ENCODE measurements at places on chromosomes 1 and 21.
A peak's percentile ranks its signal among the peaks of the same experiment; 100 is the strongest.

DNA sequence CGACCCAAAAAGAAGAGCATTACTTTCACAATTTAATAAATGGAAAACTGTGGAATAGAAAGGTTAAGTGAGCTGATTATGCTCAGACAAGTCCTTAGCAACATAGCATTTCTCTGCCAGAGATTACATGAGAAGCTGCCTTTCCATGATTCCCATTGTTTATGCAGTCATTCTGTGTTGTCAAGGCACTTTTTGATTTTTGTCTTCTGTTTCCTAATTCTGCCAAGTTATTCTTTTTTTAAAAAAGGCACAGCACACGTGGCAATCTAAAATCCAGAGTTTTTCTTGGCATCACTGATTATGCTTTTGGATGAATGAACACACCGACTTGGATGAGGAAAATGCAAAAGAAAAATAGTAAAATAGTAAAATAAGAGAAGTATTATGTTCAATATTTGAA lies 185.0 kb downstream of the RGS7 start:
- no peak for DNase-seq

- no peak for DNase-seq
These were observed 351.6 kb upstream of the NCAM2 start for GRCh38 chr21:20646431-20647165.

- DNase-seq, result no peak
These were observed 60.6 kb upstream of the ETV3 start for GRCh38 chr1:157198619-157199420.

DNA sequence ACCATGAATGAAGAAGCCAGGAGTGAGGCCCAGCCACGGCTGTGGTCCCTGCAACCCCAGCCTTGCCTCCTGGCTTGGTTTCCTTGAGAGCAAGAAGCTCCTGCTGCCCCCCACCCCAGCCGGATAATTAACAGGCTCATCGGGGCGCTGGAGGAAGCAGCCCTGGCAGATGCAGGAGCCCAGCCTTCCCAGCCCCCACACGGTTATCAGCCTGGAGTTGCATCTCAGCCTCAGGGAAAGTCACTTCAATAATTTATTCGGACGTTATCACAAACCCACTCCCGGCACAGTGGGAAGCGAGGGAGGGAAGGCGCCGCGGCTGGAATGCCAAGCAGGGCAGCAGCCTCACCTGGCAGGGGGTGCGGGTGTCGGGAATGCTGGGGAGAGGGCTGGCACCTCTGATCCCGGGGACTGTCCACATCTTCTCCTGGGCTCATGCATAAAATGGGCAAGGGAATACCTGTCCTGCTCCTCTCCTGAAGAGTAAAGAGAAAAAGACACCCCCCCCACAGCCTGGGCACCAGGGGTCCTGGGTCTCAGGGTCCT lies 43.3 kb upstream of the LRP8 start:
- DNase-seq, result no peak

GRCh38 chr1:2428490-2428889 lies 16.1 kb upstream of the PEX10 start:
- no peak for DNase-seq

DNA sequence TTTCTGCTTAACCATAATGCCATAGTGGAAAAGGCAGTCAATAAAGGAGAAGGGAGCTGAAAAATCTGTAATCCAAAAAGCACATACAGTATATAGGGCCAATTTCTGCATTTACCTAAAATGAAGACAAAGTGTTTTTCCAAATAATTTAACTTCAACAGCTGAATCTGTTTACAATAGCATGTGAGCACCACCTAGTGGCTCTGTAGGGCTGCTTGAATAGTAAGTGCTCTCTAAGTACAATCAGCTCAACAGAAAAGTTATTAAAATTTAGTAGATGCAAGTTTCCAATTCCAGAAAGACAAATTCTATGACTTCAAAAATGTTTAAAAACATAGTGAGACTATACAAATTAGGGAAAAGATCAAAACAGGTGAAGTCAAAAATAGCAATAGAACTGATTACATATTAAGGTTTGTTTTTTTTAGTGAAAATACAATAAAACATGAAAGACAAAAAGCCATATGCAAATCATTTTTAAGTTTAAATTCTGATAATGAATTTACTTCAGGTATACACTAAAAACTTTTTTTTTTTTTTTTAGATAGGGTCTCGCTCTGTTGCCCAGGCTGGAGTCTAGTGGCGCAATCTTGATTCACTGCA lies 220.0 kb downstream of the SETD4 start:
- peak; percentile 84 for DNase-seq

DNA sequence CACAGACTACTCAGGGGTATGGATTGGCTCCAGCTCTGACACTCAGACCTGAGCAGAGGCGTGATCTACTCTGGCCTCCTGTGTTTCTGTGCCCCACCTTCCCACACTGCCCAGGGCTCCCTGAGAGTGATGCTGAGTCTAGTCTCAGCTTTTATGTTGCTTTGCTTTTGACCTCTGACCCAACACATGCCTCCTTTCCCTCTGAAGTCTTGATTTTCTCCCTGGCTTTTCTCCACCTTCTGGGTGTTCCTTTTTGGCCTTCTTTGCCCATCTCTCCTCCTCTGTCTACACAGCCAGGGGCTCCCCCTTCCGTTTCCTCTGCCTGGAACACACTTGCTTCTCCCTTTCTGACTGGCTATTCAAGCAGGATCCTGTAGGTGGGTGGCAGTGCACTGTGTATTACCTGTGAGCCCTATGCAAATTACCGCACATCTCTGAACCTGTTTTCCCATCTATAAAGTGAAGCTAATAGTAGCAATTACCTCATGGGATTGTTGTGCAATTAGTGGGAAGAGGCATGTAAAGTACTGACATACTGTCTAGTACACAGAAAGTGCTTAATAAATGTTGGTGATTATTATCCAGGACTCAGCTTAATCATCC lies 13.7 kb upstream of the MEX3A start:
- DNase-seq, result no peak

DNA sequence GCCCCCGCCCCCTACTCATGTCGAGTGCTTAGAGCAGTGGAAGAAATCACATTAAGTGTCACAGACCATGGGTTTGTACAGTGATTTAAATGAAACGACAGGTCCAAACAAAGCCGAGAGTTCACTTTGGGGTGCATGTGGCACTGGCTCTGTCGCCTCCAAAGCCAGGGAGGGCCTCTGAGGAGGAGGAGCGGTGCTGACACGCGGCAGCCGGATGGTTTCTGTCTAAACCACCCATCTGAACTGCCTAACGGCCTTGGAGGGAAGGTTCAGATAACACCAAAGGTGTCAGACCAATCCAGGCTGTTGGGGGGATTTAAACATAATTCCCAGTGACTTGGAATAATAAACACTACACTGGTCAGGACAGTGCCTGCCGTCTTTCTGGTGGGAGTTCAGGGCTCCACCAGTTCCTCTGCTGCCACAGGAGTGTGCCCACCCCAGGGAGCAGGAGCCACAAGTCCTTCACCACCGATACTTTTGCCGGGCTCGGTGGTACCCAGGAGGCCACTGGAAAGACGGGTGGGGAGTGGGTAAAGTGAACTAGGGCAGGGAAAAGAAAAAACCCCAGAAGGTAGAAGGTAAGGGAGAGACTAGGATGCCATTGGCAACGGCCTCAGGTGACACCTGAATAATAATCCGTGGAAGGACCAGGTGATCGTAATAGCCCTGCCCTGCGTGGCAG lies 78.2 kb downstream of the SLC66A1 start:
- no peak for DNase-seq

- DNase-seq, result no peak
These were observed 186.3 kb upstream of the BRINP3 start for GRCh38 chr1:190663962-190664361.

DNA sequence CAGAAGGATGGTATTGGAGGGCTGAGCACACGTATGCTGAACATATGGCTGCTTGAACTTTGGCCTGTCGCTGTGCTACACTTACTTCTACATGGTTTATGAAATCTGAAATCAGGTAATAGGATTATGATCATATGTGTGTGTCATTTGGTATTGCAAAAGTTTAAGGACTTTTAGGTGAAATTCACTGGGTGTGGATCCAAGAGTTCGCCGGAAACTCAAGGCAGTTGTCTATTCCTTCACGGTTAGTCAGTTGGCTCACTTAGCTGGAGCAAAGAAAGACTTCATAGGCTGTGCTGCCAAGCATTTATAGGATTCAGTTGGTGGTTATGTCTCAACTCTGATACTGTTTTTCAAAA lies 927 bp downstream of the UAP1 start:
- DNase-seq, result no peak

GRCh38 chr1:17008208-17008855 lies 3.4 kb downstream of the ATP13A2 start:
- no peak for DNase-seq

DNA sequence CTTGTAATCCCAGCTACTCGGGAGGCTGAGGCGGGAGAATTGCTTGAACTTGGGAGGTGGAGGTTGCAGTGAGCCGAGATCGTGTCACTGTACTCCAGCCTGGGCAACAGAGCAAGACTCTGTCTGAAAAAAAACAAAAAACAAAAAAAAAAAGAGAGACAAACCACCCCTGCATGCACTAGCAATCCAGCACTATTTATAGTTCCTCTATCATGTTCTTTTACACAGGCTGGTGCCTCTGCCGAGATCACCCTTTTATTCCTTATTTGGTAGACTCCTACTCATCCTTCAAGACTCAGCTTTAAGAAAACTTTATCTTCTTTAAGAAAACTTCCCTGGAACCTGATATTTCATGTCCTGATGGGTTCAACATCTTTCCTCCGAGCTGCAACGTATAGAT lies 10.8 kb downstream of the FMO5 start:
- no peak for DNase-seq

- peak; percentile 61 for DNase-seq
These were observed at the start of gene CROCC for GRCh38 chr1:16921391-16922185. Gene CROCC, plus strand, starts transcription at chr1:16921931. Its CDS starts 88 bp downstream, at chr1:16922019.

DNA sequence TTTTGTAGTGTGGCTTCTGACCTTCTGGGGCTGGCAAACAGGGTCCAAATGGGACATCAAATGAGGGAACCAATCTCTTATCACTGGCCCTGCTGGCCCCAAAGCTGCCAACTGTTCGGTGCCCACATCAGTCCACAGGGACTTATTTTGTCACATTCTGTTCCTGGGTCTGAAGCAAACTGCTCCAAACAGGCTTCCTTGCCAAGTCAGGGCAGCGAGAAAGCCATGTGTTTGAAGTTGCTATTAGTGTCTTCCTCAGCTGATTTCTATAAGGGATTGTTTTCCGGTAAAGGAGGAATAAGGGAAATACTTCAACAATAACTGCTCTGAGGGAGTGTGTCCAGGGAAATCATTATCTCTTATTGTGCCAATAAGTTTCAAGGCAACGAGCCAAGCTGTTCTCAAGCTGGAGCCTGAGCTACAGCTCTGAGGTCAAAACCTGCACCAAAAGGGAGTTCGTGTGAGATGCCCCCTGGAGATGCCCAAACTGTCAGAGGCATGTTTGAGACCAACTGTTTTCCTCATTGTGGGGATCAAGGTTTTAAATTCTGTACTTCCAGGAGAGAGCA lies 381.4 kb upstream of the PROX1 start:
- no peak for DNase-seq

- no peak for DNase-seq
These were observed 562.6 kb upstream of the ADGRL2 start for GRCh38 chr1:81238129-81238528.

- no peak for DNase-seq
These were observed 2.7 kb downstream of the AK4 start for GRCh38 chr1:65150583-65151263.

DNA sequence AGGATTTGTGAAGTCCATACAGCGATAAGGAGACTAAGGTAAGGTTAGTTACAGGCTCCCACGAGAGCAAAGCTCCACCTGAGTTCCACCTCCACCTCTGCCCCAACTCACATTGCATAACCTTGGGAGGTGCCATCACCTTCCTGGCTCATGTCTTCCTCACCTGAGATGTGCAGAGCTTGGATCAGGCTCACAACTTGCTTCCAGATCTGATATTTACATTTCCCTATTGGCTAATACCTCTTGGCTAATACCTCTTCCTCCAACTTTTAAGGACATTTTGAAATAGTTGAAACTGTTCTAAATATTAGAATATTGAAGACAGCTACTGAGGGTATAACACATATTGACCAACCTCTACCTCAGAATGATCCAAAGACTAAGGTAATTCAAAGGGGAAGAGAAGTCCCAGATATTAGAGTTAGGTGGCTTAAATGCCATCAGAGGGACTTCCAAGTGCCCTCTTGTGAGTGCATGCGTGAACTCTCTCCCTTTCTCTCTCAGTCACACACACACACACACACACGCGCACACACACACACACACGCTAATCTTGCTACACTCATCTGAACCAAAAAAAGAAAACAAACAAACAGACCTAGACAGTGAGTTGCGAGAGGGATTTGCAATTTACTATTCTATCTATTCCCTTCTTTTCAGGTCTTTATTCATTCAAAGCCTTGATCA lies 134.3 kb downstream of the PLPP3 start:
- DNase-seq, result no peak

- DNase-seq, result no peak
These were observed 17.2 kb upstream of the BEND5 start for GRCh38 chr1:48793863-48794262.

DNA sequence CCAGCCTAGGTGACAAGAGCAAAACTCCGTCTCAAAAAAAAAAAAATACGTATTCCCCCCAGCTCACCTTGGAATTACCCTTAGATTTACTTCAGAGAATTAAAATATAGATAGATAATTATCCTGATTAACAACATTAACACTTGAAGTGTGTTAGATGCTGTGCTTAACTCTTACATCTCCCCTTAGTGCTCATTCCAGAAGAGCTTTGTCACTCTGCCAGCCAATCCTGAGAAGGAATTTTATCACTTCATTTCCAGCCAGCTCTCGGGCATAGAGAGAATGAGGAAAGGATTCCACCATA lies 1.6 kb upstream of the SHC1 start:
- DNase-seq, result no peak

DNA sequence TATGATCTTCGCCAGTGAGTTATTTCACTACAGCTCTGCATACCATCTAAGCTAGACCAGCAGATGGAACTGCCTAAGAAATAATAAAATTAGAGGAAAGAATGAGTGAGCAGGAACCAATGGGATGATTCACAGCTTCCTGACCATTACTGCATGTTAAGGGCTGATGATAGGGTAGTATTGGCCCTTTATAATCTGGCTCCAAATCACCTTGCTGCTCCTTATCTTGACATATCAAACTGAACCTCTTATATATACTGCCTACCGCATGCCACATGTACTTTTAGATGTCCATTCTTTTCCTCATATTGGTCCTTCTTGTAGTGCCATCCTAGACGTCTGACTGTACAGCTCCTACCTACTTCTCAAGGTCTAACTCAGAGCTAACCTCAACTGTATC lies 524.4 kb downstream of the DPYD start:
- DNase-seq, result no peak

- no peak for DNase-seq
These were observed 171.2 kb downstream of the TTLL7 start for GRCh38 chr1:83827741-83828140.

GRCh38 chr1:33130297-33130696 lies 49.3 kb downstream of the AZIN2 start:
- no peak for DNase-seq

DNA sequence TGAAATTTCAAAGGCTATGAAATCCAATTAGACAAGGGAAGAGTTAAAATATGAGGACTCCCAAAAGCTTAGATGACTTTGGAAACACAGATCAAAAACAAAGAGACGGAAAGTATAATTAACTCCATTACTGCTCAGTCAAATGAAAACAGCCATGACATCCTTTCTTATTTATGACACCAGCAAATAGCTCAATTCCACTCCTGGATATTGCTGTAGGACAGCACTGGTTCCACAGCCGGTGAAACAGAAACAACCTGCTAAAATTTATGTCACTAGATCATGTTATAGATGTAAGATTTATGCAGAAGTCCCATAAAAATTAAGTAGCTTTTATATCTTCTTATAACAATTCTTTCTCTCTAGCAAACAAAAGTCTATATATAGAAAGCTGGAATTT lies 65.6 kb upstream of the RRP15 start:
- DNase-seq, result no peak
